Activated CD4-positive, CD25-positive, alpha-beta regulatory T cell (primary cell): ENCODE measurements at places on chromosomes 12 and 14.

DNA sequence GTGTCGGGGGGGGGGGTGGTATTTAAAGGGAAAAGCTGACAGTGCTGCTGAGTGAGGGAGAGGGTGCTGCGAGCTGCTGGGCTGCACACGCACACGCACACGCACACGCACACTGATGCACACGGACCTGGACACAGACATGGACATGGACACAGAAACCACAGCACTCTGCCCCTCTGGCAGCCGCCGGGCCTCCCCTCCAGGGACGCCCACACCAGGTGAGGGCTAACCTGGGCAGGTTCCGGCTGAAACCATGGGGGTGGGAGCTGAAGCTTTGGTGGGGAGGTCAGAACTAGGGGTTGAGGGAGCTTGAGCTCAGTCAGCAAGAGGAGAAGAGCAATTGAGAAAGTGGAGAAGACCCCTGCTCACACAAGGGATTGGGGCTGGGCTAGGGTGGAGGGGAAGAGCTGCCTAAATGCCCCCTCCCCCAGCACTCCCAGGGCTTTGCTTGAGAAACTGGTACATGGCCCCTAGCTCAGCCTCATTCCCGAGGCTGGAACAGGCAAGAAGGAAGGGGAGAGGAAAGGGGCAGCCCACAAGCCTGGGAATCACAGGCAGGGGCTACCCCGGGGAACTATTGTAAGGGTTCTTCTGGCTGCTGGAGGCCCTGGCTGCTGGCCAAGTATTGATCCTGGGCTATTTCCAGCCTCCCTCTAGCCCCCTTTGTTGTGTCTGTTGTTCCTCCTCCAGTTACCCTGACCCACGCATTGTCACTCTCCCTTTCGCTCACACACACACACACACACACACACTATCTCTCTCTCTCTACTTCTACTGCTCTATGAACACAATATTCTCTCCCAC lies at the start of gene REM2:
TSS of gene REM2 (plus strand) at position 50 of the 804 bp plus-strand sequence. CDS start at position 116, 66 bp downstream.
- no peak for DNase-seq

- DNase-seq = no peak
Measured at GRCh38 chr12:24038211-24038997, 88.9 kb upstream of the SOX5 start.

DNA sequence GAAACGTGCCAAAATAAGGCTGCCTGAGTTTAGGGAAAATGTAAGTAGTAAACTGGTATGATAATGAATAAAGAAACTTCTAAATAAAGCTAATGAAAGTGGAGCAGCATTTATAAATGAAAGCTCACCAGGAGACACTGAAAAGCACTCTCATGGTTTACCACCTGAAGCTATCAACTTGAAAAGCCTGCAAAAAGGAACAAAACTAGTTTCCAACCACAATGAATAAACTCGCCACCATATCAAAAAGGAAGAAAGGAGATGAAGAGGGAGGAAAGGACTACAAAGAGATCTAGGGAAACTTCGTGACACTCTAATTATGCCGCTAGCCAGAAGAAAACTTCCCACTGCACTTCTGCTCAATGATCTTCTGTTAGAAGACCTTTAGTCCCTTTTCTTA lies 66.7 kb downstream of the MED13L start:
- no peak for DNase-seq

DNA sequence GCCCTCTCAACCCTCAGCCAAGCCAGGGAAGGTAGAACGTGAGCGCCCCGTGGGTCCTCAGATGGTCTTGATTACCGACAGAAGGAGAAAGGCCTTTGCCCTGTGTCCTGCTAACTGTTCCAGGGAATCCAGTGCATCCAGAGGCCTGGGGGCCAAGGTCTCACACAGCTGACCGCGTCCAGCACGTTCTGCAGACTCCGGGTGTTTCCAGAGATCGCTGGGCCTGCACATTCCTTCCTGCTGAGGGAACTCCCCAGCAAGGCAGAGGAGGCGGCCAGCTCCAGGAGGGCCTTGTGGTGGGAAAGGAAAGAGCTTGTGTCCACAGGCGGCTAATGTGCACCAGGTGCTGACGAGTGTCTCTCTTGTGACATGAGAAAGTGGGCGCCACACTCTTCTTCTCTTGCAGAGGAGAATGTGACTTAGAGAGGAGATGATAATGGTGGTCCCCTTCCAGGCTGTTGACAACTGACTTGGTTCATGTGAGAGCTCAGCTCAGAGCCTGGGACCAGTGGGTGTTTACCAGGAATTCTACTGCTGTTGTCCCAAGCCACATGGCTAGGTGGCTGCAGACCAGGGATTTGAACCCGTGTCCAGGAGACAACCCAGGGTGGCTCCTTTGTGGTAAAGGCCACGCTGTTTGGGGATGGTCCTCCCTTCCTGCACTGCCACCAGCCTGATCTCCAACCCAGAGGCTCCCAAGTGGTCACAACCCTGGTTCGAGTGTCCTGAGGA lies 46.8 kb upstream of the DLK1 start:
- no peak for DNase-seq

DNA sequence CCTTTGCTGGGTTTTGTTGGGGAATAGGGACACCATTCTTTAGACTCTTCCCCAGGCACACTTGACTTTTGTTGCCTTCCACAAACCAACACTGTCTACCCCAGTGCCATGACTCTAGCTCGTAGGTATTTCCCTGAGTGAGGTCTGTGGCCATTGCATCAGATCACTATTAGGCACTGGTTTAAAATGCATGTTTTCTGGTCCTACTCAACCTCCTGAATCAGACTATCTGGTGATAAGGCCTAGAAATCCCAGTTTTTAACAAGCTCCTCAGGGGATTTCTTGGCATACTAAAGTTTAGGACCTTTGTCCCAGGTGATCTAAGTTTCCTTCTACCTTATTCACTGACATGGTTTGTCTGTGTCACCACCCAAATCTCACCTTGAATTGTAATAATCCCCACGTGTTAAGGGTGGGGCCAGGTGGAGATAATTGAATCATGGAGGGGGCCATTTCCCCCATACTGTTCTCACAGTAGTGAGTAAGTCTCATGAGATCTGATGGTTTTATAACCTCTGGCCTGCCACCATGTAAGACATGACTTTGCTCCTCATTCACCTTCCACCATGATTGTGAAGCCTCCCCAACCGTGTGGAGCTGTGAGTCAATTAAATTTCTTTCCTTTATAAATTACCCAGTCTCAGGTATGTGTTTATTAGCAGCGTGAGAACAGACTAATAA lies 87.8 kb upstream of the PSMC1 start:
- DNase-seq = no peak

DNA sequence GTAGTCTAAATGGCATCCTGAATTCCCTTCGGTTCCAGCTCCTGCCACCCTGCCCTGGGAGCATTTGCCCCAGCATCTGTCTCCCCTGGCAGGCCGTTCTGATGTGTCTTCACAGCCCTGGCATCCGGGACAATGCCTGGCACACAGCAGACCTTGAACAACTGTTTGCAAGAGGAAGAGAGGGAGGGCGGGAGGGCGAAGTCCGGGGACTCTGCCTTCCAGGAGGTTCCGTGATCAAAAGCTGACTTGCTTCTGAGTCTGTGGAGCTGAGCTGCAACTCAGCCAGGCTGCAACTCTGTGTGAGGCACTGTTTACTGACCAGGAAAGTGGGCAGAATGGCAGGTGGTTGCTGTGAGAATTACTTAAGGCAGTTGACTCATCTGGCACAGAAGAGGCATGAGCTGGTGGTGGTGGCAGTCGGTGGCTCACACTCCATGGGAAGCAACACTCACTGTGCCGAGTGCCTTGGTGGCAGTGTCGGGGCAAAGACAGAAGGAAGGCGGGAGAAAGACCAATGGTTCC lies 61.1 kb upstream of the DLK1 start:
- DNase-seq = no peak

- DNase-seq = no peak
Measured at GRCh38 chr12:75120311-75120711, 89.3 kb downstream of the KCNC2 start.

DNA sequence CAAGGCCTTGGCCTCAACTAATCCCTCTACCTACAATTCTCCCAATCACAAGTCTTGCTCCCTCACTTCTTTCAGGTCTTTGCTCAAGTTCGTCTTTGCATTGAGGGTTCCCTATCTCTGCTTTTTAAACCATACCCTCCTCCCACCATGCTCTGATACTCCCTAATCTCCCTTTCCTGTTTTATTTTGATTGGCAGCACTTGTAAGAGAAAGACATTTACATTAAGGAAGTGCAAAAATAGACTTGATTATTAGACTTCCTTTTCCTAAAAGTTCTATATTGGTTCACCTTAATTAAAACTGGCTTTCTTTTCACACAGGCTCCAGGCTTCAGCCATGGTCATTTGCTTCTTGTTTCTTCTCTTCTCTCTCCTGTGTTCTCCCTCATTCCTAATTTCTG lies 18.3 kb upstream of the WIF1 start:
- DNase-seq = no peak

- DNase-seq = no peak
Measured at GRCh38 chr14:101969481-101969880, 5.1 kb downstream of the DYNC1H1 start.

DNA sequence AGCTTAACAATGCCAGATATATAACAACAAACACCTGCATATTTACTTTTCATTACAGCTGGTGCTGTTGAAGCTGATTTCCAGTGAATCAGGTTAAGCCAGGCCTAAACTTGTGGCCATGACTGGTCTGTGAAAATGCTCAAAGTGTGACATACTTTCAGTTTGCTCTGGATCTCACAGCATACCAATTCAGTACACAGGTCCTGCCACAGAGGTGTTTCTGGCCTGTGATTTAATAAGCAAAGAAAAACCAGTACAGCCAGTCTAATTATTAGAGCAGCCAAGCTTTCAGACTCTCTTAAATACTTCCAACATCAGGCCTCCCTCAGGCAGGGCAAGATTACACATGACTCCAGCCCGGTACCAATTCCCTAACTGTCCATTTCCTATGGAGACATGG lies 27.4 kb upstream of the TMCC3 start:
- no peak for DNase-seq

- no peak for DNase-seq
Measured at GRCh38 chr12:55470088-55470829, at the start of gene OR6C70. Gene OR6C70, minus strand, starts transcription at chr12:55470138. Its CDS starts 0 bp downstream, at chr12:55470138.

DNA sequence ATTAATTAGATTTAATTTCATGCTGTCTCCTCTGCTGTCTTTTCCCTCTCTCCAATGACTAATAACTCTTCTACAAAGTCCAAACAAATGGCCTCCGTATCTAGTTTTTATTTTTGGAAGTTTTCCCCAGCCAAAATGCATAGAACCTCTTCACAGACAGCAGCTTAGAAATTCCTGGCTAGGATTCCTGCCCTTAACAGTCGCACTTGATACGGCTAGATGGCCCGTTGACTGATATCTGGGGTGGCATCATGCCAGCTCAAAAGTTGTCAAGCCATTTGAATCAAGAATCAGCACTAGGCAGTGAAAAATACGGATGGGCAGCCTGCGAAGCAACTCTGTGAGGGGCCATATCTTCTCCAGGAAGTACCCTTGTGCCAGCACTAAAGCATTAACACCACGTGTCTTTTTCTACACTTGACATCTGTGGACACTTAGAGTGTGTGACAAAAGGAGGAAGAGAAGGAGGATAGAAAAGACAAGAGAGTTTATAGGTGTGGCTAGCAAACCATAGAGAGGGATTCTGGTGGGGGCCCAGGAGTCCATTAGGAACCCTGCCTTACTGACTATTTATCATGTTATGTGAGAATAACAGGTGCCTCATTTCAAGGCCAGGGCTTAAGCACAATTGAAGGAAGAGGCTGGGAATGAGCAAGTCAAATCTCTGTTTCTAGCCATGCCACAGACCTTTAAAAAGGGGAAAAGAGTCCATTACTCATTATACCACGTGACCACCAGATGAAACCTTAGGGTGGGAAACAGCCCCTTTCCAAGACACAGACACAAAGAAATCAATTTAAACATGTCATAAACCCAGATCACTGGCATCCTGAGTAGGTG lies 39.2 kb upstream of the KRR1 start:
- DNase-seq = no peak

GRCh38 chr12:68612697-68613096 lies 2.0 kb downstream of the RAP1B start:
- no peak for DNase-seq

- DNase-seq = no peak
Measured at GRCh38 chr14:92633724-92634123, 114.7 kb downstream of the LGMN start.

- DNase-seq = no peak
Measured at GRCh38 chr12:91984556-91984955, 161.1 kb downstream of the BTG1 start.

GRCh38 chr14:92033433-92033832 lies 6.4 kb downstream of the TRIP11 start:
- no peak for DNase-seq

- no peak for DNase-seq
Measured at GRCh38 chr12:79206871-79207270, 342.3 kb downstream of the SYT1 start.

GRCh38 chr14:59018978-59019377 lies 169.5 kb upstream of the DAAM1 start:
- DNase-seq = no peak

DNA sequence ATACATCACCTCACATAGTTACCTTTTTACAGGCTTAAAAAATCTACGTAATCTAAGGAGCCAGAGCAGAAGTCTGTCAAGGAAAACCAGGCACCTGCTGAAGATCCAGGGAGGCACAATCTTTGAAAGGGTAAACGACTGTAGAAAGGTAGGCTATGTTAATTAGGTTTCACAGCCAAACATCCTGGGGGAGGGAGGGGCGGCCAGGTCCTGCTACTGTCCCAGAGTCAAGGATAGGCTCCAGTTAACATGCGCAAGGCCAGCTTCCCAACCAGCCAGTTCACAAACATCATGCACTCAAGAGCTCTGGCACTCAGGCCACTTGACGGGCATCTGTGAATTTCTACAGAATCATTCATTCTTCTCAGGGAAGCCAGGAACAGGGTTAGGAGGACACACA lies 22.9 kb downstream of the NIN start:
- no peak for DNase-seq

DNA sequence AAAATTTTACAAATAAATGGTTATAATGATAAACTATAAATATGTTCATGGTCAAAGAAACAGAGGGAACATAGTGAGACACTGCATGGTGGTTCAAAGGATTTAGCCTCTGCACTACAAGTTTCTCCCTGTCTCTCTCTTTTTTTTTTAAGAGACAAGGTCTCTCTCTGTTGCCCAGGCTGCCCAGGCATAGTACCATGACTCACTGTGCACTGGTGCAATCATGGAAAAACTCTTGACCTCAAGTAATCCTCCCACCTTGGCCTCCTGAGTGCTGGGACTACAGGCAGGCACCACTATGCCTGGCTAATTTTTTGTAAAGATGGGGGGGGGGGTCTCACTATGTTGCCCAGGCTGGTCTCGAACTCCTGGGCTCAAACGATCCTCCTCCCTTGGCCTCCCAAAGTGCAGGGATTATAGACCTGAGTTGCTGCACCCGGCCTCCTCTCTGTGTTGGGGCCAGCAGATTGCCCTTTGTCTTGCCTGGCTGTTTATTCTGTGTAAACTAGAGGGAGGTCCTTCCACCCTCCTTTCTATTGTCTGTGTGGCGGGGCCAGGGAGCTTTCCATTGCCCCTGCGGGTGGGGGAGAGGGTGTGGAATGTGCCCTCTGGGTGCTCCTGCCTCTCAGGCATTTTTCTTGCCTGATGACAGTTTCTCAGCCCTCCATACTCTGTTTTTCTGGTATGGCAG lies 22.1 kb downstream of the MTHFD1 start:
- no peak for DNase-seq

DNA sequence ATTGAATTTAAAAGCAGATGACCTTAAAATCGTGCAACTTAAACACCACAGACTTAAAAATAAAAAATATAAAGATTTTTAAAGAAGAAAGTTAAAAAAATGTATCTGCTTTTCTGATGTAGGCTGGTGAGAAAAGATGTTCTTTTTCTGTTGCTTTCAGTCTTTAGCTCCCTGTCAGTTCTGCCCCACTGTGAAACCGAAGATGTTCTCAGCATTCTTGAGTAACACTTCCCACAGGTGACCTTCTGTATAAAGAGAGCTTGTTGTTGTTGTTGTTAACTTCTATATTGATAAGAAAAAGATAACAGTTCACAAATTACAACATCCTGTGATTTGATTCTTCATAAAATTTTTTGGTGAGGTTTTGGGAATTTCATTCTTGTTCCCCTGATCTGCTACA lies 377.9 kb upstream of the RGS6 start:
- no peak for DNase-seq
